ENCODE measurements at places on chromosomes 5 and 9.

DNA sequence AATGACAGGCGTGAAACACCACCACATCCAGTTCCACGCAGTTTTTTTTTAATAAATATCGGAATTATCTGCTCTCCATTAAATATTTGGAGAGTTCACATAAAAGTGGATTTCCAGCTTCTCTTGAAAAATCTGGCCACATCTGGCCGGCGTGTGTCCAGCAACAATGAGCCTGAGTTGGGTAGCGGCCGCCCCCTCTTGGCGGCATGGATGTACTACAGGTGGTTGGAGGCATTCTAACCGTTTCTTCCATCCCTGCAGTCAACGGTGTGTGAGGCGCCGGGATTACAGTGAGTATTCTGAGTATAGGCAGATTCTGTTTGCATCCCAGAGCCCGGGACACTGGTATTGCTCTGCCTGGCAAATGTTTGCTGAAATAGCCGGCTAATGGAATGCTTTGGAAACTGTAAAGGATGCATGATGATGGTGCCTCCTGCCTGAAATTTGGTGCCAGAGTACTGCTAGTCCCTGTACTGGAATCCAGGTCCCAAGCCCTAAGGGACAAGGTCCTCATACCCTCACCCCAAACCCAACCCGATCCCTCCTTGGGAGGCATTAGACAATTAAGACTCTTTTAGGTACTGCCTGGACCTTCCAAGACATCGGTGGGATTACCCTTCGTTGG is 13.6 kb upstream of the GM2A start:
- DNase-seq, result peak; percentile 66

GRCh38 chr5:177194268-177194667 is 60.7 kb downstream of the NSD1 start:
- DNase-seq, result no peak

DNA sequence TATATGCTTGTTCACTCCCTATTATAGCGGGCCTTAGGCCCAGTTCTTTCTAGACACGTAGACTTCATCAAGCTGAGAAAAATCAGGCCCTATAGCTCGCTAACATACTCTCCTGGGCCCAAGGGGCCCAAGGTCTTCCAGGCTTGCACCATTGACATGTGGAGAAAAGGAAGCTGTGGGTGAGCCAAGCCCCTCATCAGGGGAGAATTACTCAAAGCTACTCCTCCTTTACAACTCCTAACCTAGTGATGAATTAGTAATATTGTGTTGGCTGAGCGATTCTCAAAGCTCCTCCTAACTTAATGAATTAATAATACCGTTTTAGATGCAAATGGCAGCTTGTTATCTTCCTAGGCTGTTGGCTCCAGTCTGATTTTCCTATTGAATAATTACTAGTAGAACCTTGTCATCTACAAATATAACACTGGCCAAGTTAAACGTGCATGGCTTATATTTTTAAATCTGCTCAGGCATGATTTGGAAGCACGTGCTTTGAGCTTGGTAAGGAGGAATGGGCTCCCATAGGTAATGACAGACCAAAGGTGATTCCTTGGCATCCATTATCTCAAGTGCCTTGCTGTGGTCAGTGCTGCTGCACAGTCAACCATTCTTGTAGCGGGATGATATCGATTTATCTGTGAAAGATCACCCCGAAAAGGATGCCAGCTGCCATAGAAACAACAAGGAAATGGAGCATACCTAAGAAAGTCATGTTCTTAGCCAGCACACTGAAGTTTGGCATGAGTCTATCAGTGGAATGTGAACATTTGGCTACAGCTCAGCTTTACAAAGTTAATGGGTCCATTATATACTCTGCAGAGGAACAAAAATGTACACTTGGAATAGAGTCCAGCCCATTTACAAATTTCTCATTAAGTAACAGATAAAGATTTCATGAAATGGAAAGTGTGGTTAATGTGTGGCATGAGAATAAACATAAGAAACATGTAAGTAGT is 23.8 kb downstream of the LVRN start:
- DNase-seq, result no peak

DNA sequence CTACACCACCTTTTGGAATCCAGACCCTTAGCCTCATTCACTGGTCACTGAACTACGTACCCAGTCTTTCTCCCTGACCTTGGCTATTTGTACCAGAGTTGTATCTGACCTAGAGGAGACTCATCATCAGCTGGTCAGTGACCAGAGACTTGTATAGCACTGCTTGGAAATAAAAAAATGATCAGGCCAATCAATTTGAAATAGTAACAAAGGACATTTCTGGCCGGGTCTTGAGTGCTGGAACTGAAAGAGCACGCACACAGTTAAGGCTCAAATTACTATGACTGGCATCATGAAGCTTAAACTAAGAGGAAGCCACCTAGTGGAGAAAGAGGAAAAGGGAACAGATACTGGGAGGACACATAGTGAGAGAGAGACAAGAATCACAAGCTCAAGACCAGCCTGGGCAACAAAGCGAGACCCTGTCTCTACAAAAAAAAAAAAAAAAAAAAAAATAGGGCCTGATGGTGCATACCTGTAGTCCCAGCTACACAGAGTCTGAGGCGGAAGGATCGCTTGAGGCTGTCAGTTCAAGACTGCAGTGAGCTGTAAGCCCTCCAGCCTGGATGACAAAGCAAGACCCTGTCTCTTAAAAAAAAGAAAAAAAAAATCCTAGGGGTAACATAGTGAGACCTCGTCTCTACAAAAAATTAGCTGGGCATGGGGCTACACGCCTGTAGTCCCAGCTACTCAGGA is 12.8 kb upstream of the SRP19 start:
- DNase-seq, result peak; percentile 66

GRCh38 chr9:7153566-7153965 is 395.8 kb downstream of the KDM4C start:
- DNase-seq, result no peak

- DNase-seq, result no peak
Observed at GRCh38 chr5:75072061-75072460, 19.7 kb upstream of the GCNT4 start.

DNA sequence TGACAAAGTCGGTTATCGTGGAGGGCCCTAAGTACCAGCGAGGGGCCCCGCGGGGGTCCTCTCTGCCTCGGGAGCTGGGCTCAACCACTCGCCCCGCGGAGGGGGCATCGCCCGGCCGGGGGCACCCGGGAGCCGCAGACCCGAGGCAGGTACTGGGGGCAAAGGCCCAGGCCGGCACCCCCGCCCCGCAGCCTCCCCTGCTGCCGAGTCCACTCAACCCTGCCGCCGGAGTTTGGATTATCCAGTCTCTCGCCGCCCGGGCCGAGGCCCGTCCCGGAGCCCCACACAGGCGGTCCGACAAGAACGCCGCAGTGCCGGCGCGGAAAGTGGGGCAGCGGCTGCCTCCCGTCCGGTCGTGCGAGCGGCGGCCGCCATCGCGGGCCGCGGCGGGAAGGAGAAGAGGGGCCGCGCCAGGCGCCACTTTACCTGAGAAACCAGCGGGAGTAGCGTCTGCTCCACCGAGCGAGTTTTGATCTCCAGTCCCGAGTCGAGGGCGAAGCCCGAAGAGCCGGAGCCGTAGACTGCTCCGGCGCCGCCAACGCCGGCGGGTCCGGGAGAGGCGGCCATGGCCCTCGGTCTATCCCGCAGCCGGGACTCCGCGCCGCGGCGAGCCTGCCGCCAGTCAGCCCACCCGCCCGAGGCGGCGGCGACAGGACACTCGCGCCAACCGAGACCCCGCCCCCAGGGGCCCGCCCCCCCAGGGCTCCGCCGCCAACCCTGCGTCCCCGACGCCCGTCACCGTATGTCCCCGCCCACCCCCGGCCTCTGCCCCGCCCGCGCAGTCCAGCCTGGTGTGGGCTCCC is at the start of gene CTNNAL1:
Gene CTNNAL1, minus strand, starts transcription at position 624 of the 803 bp plus-strand sequence. Its CDS starts 57 bp downstream, at position 567.
- peak; percentile 83 for DNase-seq

Measured in CD4-positive, alpha-beta T cell treated with Interleukin-15 for 4 hours (primary cell).